ENCODE measurements at places on chromosomes 3 and 15. TPM values are rescaled to one million over a fixed set of nuclear protein-coding genes. Genes with fewer than 3 reads are reported as not detected.

FOXB1 gene
- polyA plus RNA-seq = not detected

JAGN1 gene
- 46.4 TPM for polyA plus RNA-seq

ONECUT1 gene
- polyA plus RNA-seq = not detected

LRRC31 gene
- not detected for polyA plus RNA-seq

SLC2A2 gene
- polyA plus RNA-seq = not detected

IQCF5 gene
- polyA plus RNA-seq = not detected

TLR9 gene
- 10.4 TPM for polyA plus RNA-seq

RTP1 gene
- not detected for polyA plus RNA-seq

RTP4 gene
- 5.9 TPM for polyA plus RNA-seq

GOLGA8T gene
- not detected for polyA plus RNA-seq

IGSF10 gene
- not detected for polyA plus RNA-seq

MAPKAPK3 gene
- 23.7 TPM for polyA plus RNA-seq

STIMATE gene
- polyA plus RNA-seq = 8.3 TPM

LZTFL1 gene
- 13.9 TPM for polyA plus RNA-seq

CLDN11 gene
- polyA plus RNA-seq = not detected

SCN11A gene
- polyA plus RNA-seq = not detected

GPR176 gene
- polyA plus RNA-seq = 0.46 TPM

SETD5 gene
- polyA plus RNA-seq = 57.3 TPM

ACTRT3 gene
- polyA plus RNA-seq = 0.20 TPM

Measured in IgD-negative memory B cell (primary cell).